Left lung (tissue), 14 donors: ENCODE measurements at places on chromosomes 12 and 14.
A peak's percentile ranks its signal among the peaks of the same experiment; 100 is the strongest.

DNA sequence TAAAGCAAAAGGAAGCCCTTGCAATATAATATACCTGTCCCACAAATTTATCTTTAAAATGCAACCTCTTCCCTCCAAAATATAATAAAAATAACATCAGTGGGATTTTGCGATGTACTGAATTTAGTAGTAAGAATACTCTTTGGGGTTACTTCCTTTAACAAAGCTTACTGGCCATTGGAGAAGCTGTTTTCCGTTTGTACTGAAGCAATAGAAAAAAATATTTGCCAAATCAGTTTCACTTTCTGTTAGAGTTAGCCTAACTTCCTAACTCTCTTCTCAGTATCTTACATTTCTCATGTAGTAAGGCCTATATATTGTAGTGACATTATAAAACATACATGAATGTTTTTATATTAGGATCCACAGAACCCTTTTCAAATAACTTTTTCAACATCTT is 3.7 kb downstream of the MAX start:
- peak overlapping the region; percentile 13 for H3K4me3 ChIP-seq
- H3K4me1 ChIP-seq = peaks cover 38% of the 10 kb centered on the region
- H3K36me3 ChIP-seq = peaks cover 37% of the 10 kb centered on the region
- peak overlapping the region; percentile 83 for H3K27ac ChIP-seq
- no peak for DNase-seq

DNA sequence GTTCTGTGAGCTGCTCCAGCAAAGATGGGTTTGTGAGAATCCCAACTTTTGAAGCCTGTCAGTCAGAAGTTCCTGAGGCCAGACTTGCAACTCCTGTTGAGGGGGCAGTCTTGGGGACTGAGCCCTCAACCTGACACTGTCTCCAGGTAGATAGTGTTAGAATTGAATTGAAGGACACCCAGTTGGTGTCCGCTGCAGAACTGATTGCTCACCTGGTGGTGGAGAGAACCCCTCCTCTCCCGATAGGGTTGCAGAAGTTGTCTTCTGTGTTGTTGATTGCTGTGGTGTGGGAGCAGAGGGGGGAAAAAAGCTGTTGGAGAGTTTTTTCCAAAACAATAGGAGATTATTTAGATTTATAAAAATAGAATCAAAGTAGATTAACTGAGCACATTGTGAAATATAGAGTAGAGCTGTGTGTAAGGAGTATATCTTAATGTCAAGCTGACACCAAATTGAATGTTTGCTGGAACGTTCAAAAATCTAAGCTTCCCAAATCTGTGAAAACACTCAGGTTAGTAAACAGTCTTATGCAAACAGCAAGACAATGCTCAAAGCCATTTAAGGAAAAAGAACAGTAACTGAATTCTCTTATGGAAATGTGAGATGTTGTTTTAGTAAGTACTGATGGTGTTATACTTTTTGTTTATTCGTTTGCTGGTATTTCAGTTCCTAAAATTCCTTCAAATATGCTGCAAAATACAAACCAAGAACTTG is 18.6 kb downstream of the HIF1A start:
- H3K4me1 ChIP-seq = peaks cover 94% of the 10 kb centered on the region
- H3K27me3 ChIP-seq = no peaks in the 10 kb centered on the region
- no peak for DNase-seq
- H3K27ac ChIP-seq = peak overlapping the region; percentile 29
- no peaks in the 10 kb centered on the region for H3K36me3 ChIP-seq

GRCh38 chr14:59341858-59342477 is 123.2 kb downstream of the GPR135 start:
- no peak for DNase-seq
- peaks cover 10% of the 10 kb centered on the region for H3K4me1 ChIP-seq
- H3K36me3 ChIP-seq = no peaks in the 10 kb centered on the region

DNA sequence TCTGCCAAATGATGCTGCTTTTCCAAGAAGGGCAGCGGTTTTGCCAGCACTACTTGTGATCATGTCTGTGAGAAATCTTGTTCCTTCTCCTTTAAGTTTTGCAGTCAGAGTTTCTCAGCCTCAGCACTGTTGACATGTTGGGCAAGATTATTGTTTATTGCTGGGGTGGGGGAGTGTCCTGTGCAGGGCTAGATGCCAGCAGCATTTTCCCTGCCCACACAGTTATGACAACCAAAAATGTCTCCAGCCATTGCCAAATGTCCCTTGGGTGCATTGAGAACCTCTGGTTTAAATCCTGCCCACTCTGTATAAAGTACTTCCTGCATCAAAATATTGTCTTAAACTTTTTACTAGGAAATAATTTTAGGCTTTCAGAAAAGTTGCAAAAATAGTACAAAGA is 20.0 kb downstream of the TMEM132C start:
- no peaks in the 10 kb centered on the region for H3K4me1 ChIP-seq
- H3K36me3 ChIP-seq = no peaks in the 10 kb centered on the region
- no peak overlapping the region for H3K4me3 ChIP-seq
- no peak for DNase-seq
- H3K27ac ChIP-seq = no peak overlapping the region

GRCh38 chr14:101255765-101256125 is 305.6 kb upstream of the DIO3 start:
- H3K4me1 ChIP-seq = no peaks in the 10 kb centered on the region
- no peak overlapping the region for H3K4me3 ChIP-seq
- H3K36me3 ChIP-seq = no peaks in the 10 kb centered on the region
- H3K27me3 ChIP-seq = peaks cover 28% of the 10 kb centered on the region
- no peak for DNase-seq

- no peak overlapping the region for H3K4me3 ChIP-seq
- no peaks in the 10 kb centered on the region for H3K27me3 ChIP-seq
- H3K27ac ChIP-seq = peak overlapping the region; percentile 22
- DNase-seq = no peak
Measured at GRCh38 chr12:95802482-95803270, 12.1 kb upstream of the NTN4 start.

DNA sequence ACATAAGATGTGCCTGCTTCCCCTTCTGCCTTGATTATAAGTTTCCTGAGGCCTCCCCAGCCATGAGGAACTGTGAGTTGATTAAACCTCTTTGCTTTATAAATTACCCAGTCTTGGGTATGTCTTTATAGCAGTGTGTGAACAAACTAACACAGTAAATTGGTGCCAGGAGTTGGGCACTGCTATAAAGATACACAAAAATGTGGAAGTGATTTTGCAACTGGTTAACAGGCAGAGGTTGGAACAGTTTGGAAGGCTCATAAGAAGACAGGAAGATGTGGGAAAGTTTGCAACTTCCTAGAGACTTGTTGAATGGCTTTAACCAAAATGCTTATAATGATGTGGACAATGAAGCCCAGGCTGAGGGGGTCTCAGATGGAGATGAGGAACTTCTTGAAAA is 264.1 kb downstream of the DACT1 start:
- no peaks in the 10 kb centered on the region for H3K27me3 ChIP-seq
- DNase-seq = no peak
- H3K36me3 ChIP-seq = no peaks in the 10 kb centered on the region
- no peak overlapping the region for H3K4me3 ChIP-seq

DNA sequence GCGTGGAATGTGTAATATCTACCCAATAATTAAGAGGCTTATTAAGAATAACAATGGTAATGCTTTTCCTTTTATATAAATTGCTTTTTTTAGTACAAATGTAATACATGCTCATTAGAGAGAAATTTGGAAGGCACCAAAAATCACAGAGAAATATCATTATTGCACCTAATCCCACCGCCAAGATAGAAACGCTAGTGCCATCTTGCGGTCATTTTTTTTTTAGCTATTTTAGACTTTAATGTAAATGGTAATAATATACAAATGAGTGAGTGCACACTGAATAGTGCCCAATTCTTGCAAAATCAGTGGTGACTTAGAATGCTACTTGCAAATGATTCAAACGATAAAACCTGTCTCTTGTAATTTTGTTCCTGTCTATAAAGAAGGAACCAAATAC is 576.8 kb upstream of the TMEM132C start:
- no peaks in the 10 kb centered on the region for H3K27me3 ChIP-seq
- H3K36me3 ChIP-seq = no peaks in the 10 kb centered on the region
- H3K4me3 ChIP-seq = no peak overlapping the region
- no peaks in the 10 kb centered on the region for H3K4me1 ChIP-seq

GRCh38 chr12:118164798-118165486 is 29.0 kb downstream of the PEBP1 start:
- H3K36me3 ChIP-seq = no peaks in the 10 kb centered on the region
- H3K4me3 ChIP-seq = no peak overlapping the region
- no peaks in the 10 kb centered on the region for H3K27me3 ChIP-seq

GRCh38 chr14:75522983-75523318 is 682 bp downstream of the BATF start:
- no peaks in the 10 kb centered on the region for H3K36me3 ChIP-seq
- no peaks in the 10 kb centered on the region for H3K27me3 ChIP-seq
- DNase-seq = no peak
- H3K4me3 ChIP-seq = peak overlapping the region; percentile 7

DNA sequence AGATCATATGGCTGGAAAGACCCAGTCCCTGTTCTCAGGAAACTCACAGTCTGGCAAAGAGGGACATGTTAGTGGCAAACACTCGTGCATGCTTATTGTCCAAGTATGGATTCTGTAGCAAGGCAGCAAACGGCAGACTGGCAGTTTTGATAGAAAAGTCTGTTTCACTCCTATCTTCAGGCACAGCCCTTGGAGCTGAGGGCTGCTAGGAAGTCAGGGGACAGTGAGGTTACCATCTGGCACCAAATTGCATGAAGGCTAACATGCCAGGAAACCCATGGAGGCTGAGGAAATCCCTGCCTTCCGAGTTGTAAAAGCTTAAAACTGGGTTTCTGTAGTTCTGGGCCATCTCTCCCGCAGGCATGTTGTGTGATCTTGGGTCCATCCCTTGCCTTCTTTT is 32.9 kb downstream of the CALM1 start:
- no peak overlapping the region for H3K27ac ChIP-seq
- DNase-seq = no peak

DNA sequence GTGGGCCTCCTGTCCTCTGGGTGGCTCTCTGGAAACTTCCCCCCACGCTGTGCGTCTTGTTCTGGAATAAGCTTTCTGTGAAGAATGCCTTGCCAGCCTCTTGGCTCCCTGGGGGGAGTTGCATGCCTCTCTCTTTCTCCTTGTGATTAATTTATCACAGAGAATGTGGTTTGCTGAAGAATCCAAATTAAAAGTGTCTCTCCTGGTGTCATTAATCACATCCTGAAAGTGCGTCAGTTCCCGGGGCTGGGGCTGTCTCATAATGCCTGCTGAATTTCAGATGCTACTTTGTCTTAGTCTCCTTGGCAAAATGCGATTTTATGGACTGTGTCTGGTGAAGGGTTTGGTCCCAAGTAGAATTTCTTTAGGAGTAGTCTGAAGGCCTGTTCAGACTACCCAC is 787.7 kb upstream of the TMEM132C start:
- H3K4me1 ChIP-seq = no peaks in the 10 kb centered on the region
- H3K27ac ChIP-seq = no peak overlapping the region

- H3K4me3 ChIP-seq = no peak overlapping the region
- H3K27ac ChIP-seq = no peak overlapping the region
- H3K27me3 ChIP-seq = no peaks in the 10 kb centered on the region
- H3K36me3 ChIP-seq = no peaks in the 10 kb centered on the region
- no peak for DNase-seq
Measured at GRCh38 chr12:6996040-6996441, 22.2 kb downstream of the LPCAT3 start.

DNA sequence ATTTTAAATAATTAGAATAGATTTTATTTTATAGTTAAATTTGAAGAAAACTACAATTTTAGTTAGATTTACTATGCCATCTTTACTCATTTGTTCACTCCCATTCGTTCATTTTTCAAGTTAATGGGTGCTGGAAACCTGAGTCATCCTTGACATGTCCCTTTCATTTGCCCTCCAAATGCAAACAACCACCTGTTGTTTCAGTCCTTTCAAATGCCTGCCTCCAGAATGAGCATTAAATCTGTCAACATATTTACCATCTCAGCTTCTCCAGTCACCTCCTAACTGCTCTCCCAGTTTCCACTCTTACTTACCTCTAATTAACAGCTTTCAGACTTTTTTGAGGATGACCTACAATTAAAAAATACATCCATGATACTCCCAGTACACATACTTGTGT is 375.5 kb downstream of the RAD51B start:
- H3K4me1 ChIP-seq = peaks cover 11% of the 10 kb centered on the region
- DNase-seq = no peak
- H3K27ac ChIP-seq = peak overlapping the region; percentile 57
- H3K4me3 ChIP-seq = no peak overlapping the region
- no peaks in the 10 kb centered on the region for H3K27me3 ChIP-seq
- H3K36me3 ChIP-seq = no peaks in the 10 kb centered on the region

DNA sequence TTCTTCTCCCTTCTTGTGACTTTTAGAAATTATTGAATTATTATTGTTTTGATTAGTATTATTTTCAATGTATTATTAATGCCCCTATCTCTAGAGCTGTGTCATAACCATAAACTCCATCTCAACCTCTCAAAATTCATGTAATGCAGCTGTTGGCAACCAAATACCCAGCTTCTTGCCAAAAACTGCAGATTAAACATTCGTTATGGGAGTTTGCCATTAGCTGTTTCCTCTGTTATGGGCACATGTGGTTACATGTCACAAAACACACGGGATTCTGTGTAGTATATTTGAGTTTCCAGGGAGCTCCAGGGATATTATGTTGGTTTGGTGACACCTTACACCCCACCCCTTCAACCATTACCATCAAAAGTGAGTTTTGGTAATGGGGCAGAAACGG is 2.8 kb upstream of the ALX1 start:
- no peak overlapping the region for H3K4me3 ChIP-seq
- H3K27ac ChIP-seq = no peak overlapping the region
- no peaks in the 10 kb centered on the region for H3K36me3 ChIP-seq
- no peak for DNase-seq
- H3K27me3 ChIP-seq = peaks cover 98% of the 10 kb centered on the region

DNA sequence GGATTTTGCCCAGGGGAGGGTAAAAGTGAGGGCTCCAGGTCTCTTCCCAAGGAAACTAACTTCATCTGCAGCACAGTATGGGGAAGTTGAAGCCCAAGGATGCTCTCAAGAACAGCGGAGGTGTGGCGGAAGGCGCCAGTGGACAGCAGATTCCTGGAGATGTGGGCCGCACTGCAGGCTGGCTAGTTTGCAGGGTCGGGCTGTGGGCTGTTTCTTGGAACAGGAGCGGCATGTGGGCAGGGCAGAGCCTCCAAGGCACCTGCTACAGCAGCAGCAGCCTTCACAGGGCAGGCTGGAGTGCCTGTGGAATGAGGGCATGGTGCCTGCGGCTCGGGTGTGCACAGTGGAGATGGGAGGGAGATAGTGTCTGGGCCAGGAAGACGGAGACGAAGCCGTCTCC is 100.0 kb upstream of the SFSWAP start:
- H3K4me1 ChIP-seq = peaks cover 25% of the 10 kb centered on the region
- DNase-seq = no peak
- H3K27me3 ChIP-seq = peaks cover 23% of the 10 kb centered on the region
- no peak overlapping the region for H3K4me3 ChIP-seq
- no peak overlapping the region for H3K27ac ChIP-seq

- H3K36me3 ChIP-seq = no peaks in the 10 kb centered on the region
- no peak for DNase-seq
- no peaks in the 10 kb centered on the region for H3K27me3 ChIP-seq
- H3K27ac ChIP-seq = no peak overlapping the region
- no peak overlapping the region for H3K4me3 ChIP-seq
- no peaks in the 10 kb centered on the region for H3K4me1 ChIP-seq
Measured at GRCh38 chr14:24887623-24888304, 162.2 kb downstream of the STXBP6 start.
